ENCODE measurements at places on chromosomes 1 and 21. TPM values are rescaled to one million over a fixed set of nuclear protein-coding genes. Genes with fewer than 3 reads are reported as not detected.

KIAA1614 gene
- 14.8 TPM for total RNA-seq

DEPDC1 gene
- 0.28 TPM for total RNA-seq

TEKT2 gene
- not detected for total RNA-seq

PPFIA4 gene
- 1.1 TPM for total RNA-seq

- H3K27ac ChIP-seq = peak overlapping the region; percentile 81
- no peak for DNase-seq
- peaks cover 33% of the 10 kb centered on the region for H3K4me1 ChIP-seq
- H3K36me3 ChIP-seq = no peaks in the 10 kb centered on the region
Measured at GRCh38 chr1:149849111-149849946, 50.0 kb upstream of the BOLA1 start.

DNA sequence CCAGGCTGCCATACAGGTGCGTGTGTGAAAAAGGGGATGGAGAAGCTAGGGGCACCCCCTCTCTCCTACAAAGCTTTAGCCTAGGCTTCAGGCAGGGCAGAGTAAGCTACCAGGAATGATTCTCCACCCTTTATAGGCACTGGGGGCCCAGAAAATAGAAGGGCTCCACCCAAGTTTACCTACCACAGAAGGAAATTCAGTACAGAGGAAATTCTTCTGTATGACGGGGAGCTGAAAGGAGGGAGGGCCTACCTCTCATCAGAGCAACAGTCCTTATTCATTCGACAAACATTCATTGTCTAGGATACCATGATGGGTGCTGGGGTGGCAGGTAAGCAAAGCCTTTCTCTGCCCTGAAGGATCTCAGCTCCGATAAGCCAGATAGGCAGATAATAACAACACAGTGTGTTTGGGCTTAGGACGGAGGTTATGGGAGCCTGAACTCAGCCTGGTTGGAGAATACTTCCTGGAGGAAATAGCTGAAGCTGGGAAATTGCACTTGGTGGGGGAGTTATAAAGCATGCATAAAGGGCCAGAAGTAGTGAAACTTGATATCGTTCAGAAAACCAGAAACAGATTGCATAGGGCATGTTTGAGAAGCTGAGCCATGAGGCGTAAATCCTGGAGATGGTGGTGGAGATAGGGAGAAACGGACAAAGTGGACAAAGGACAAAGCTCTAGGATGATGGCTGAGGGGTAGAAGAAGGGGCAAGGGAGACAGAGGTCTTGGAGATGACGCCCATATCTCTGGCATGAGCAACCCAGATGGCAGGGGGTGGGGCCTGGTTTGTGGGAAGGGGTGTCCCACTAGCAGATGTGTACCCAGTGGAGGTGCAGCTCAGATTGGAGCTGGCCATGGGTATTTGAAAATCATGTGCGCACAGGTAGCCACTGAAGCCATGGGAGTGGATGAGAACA is 5.3 kb upstream of the P3R3URF start:
- H3K4me3 ChIP-seq = no peak overlapping the region
- no peak overlapping the region for H3K27ac ChIP-seq
- H3K4me1 ChIP-seq = no peaks in the 10 kb centered on the region
- DNase-seq = no peak
- no peaks in the 10 kb centered on the region for H3K27me3 ChIP-seq

GRCh38 chr1:221335161-221336101 is 406.5 kb downstream of the DUSP10 start:
- no peaks in the 10 kb centered on the region for H3K36me3 ChIP-seq
- DNase-seq = peak; percentile 81
- no peaks in the 10 kb centered on the region for H3K4me1 ChIP-seq
- H3K27ac ChIP-seq = peak overlapping the region; percentile 71

GRCh38 chr1:7487766-7488474 is 283.2 kb upstream of the VAMP3 start:
- peaks cover 17% of the 10 kb centered on the region for H3K4me1 ChIP-seq
- no peak overlapping the region for H3K4me3 ChIP-seq

GRCh38 chr21:30200000-30200399 is 15.9 kb downstream of the CLDN8 start:
- H3K4me3 ChIP-seq = no peak overlapping the region
- H3K36me3 ChIP-seq = no peaks in the 10 kb centered on the region
- no peaks in the 10 kb centered on the region for H3K4me1 ChIP-seq
- no peaks in the 10 kb centered on the region for H3K27me3 ChIP-seq

DNA sequence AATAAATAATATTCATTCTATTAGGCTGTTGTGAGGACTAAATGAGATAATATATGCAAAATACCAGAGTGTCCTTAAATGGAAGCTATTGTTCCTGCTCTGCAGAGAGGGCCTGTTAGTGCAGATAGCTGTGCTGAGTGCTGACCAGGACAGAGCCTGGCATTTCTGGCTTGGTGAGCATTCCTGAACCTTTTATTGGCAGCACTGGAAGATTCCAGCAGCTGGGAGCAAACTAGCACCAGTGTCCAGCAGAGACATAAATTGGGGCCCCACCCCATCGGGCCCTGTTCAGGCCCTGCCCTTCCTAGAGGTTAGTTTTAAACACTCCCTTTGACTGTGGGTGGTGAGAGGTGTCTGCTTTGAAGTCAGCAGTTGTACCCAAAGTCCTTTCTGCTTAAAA is 85.9 kb upstream of the GADD45A start:
- no peaks in the 10 kb centered on the region for H3K27me3 ChIP-seq
- DNase-seq = no peak
- H3K4me1 ChIP-seq = peaks cover 8% of the 10 kb centered on the region
- no peak overlapping the region for H3K4me3 ChIP-seq
- H3K27ac ChIP-seq = peak overlapping the region; percentile 38

- H3K4me3 ChIP-seq = no peak overlapping the region
- DNase-seq = peak; percentile 21
- no peaks in the 10 kb centered on the region for H3K27me3 ChIP-seq
- no peak overlapping the region for H3K27ac ChIP-seq
- H3K36me3 ChIP-seq = no peaks in the 10 kb centered on the region
Measured at GRCh38 chr21:45845063-45845769, 136.4 kb upstream of the COL6A1 start.

DNA sequence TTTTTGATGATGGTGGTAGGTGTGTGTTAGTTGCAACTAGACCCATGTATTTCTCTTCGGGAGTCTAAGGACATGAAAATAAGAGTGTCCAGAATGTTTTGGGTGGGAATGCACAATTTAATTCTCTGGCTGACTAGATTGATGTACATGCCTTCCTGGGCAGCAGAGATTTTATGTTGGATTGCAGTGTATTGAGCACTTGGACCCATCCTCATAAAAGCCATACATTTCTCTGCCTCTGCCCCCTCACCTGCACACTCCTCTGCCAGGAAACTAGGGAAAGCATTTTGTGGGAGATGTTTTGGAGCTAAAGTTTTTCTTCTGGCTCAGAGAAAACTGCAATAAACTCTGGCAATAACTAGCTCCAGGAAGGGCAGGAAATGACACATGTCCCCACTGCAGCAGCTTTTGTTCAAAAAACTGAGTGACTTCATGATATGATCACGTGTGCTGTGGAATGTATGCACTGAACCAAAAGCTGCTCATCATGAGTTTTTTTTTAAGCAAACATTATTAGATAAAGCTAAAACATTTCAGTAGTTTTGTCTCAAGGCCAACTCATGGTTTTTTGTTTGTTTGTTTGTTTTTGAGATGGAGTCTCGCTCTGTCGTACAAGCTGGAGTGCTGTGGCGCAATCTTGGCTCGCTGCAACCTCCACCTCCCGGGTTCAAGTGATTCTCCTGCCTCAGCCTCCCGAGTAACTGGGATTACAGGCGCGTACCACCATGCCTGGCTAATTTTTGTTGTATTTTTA is 17.6 kb downstream of the RIT1 start:
- H3K27ac ChIP-seq = peak overlapping the region; percentile 64
- no peak overlapping the region for H3K4me3 ChIP-seq
- no peaks in the 10 kb centered on the region for H3K27me3 ChIP-seq
- H3K4me1 ChIP-seq = peaks cover 14% of the 10 kb centered on the region
- no peak for DNase-seq

GRCh38 chr1:234605983-234606783 is 3.8 kb downstream of the IRF2BP2 start:
- H3K27me3 ChIP-seq = no peaks in the 10 kb centered on the region
- peak overlapping the region; percentile 80 for H3K4me3 ChIP-seq
- no peak for DNase-seq
- H3K27ac ChIP-seq = peak overlapping the region; percentile 100

DNA sequence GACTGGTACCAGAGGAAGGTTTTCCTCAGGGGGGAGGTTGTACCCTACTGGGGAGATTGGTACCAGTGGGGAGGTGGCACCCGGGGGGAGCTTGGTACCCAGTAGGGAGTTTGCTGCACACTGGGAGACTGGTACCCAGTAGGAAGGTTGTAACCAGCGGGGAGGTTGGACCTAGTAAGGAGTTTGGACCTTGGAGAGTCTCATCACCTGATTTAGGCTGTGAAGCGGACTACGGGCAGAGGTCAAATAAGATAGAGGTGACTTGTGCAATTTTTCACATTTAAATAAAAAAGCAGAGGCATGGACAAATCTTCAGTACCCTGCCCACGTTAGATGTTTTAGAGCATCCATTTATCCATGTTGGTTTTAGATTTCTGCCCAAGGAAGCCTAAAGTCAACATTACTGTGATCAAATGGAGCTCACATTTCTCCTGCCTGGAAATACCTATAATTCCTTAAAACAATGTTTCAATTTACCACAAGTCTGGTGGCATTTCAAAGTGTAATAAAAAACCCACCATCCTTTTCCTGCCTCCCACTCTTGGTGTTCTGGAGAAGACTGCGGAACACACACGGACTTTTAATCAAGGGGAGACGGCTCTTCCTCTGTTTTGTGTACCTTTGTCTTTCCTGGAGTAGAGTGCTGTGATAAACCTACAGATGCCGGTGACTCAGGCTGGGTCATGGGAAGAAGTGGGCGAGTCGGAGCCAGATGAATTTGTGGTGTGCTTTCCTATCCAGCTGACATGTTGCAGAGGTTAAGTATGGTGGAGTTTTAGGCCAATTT is 36.2 kb upstream of the MRPS6 start:
- H3K4me3 ChIP-seq = no peak overlapping the region
- no peaks in the 10 kb centered on the region for H3K4me1 ChIP-seq
- H3K27ac ChIP-seq = no peak overlapping the region
- no peak for DNase-seq
- no peaks in the 10 kb centered on the region for H3K27me3 ChIP-seq

- H3K27me3 ChIP-seq = no peaks in the 10 kb centered on the region
- H3K4me3 ChIP-seq = no peak overlapping the region
- peaks cover 8% of the 10 kb centered on the region for H3K36me3 ChIP-seq
Measured at GRCh38 chr1:230972855-230973271, 5.8 kb downstream of the TTC13 start.

DNA sequence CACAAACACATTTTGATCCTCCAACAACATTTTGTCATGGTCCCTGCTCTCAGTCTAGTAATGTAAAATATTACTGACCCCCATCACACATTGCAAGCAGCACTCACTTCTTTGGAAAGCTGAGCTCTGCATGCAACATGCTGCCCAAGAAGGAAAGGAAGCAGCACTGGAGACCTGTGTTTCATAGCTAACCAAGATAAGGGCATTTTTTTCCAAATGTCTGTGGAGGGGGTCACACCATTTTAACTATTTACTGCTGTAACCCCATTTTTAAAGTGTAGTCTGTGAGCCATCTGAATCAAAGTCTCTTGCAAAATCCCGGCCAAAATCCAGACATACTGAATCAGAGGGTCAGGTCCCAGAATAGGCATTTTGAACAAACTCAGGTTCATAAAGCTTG is 4.5 kb upstream of the RASSF5 start:
- no peak overlapping the region for H3K27ac ChIP-seq
- H3K27me3 ChIP-seq = peaks cover 12% of the 10 kb centered on the region
- H3K4me3 ChIP-seq = no peak overlapping the region
- H3K36me3 ChIP-seq = no peaks in the 10 kb centered on the region
- no peak for DNase-seq
- no peaks in the 10 kb centered on the region for H3K4me1 ChIP-seq

GRCh38 chr1:53341521-53341895 is 13.6 kb upstream of the LRP8 start:
- H3K4me3 ChIP-seq = no peak overlapping the region
- DNase-seq = no peak
- no peaks in the 10 kb centered on the region for H3K36me3 ChIP-seq
- H3K4me1 ChIP-seq = no peaks in the 10 kb centered on the region
- no peaks in the 10 kb centered on the region for H3K27me3 ChIP-seq

- H3K4me1 ChIP-seq = no peaks in the 10 kb centered on the region
- no peak overlapping the region for H3K4me3 ChIP-seq
- no peak overlapping the region for H3K27ac ChIP-seq
Measured at GRCh38 chr1:163357378-163357777, 35.6 kb downstream of the NUF2 start.

DNA sequence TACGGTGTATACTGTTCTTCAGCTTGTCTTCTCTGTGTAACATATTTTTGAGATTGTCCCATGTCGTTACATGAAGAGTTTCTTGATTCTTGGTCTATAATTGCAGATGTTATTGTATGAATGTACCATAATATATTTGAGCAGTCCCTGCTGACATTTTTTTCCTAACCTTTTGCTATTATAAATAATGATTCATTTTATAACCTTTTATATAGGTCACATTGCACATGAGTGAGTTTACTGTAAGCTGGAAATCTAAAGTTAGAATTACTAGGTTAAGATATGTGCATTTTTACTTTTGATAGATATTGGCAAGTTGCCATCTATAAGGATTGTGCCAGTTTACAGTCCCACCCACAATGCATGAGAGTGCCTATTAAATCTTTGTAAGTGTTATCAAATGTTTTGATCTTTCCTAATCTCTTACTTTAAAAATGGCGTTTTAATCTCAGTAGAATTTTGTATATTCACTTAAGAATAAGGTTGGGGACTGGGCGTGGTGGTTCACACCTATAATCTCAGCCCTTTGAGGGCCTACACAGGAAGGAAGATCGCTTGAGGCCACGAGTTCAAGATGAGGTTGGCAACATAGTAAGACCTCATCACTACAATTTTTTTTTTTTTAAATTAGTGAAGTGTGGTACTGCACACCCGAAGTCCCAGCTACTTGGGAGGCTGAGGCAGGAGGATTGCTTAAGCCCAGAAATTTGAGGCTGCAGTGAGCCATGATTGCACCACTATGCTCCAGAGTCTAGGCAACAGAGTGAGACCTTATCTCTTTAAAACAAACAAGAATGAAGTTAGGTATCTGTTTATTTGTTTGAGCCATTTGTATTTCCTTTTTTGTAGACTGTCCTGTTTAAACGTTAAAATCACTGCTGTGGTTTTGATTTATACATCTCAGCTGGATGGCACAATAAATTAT is 36.5 kb downstream of the ZMYM1 start:
- H3K36me3 ChIP-seq = no peaks in the 10 kb centered on the region
- DNase-seq = no peak
- no peak overlapping the region for H3K4me3 ChIP-seq

DNA sequence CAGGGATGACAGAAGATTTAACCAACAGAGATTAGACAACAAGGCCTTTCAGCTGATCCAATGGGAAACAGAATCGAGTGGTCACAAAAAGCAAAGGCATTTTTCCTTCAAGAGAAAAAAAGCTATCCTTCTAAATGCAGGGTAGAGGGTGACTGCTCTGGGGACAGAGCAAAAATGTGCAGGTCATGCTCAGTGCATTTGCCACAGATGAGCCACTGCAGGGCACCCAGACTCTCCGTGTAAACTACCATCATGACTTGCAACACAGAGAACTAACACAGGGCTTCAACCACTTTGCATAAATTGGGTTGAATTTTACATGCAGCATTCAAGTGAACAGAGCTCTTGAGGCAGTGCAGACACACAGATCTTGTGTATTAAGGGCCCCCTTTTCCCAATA is 56.8 kb downstream of the PRKAB2 start:
- no peak overlapping the region for H3K27ac ChIP-seq
- no peaks in the 10 kb centered on the region for H3K4me1 ChIP-seq
- H3K27me3 ChIP-seq = no peaks in the 10 kb centered on the region
- no peak for DNase-seq
